Trophoblast cell (in vitro differentiated cells and primary cell): ENCODE measurements at places on chromosomes 7 and 10.

- no peak for DNase-seq
Observed at GRCh38 chr7:96995406-96996110, 9.8 kb upstream of the DLX6 start.

GRCh38 chr7:46663025-46663424, 742.0 kb upstream of the IGFBP3 start:
- no peak for DNase-seq

DNA sequence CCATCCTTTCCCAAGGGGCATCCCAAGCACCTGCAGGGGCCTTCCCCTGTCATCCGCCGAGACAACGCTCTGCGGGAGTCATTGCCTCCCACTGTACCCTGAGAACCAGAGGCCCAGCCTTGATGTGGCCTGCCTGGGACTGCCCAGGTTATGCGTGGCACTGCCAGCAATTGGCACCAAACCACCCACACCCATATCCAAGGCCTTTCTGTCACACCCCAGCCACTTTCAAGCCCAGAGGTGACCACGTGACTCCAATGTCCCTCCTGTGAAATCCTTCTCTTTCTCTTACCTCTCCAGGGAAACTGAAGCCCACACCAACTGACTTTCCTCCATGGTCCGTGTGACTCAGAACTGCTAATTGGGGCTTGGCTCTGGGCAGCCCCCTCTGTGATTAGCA, 123.9 kb downstream of the C10orf105 start:
- no peak for DNase-seq

DNA sequence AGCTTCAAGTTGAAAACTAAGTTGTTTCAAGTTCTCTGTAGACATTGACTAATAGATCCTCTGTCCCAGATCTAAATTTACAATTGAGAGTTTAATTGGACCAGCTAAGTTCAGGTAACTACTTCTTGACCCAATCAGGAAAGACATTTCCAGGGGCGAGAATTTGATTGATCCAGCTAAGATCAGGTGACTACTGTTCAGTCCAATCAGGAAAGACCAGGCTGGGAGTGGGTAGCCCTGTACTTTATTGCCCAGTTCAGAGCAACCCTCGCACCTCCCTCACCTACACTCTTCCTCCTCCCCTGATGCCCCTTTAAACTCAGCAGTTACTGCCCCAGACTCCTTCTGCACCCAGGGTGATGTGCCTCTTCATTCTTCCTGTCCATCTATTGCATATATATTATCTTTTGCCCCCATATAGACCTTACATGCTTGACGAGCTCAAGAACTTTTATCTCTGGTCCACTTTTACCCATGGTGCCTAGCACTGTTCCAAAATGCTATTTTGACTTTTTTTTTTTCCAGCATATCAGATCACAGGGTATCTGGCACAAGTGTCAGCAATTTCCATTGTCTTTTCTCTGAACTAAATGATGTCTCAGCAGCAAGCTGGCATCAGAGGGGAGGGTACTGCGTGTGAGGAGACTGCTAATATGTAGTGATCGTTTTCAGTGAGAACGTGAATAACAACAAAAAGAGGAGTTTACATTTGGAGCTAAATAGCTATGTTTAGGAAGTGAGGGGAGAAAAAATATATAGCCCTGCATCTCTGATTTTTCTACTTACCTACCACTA, 169.4 kb downstream of the KIAA1217 start:
- DNase-seq: no peak

- no peak for DNase-seq
Observed at GRCh38 chr7:80622541-80622940, 15.9 kb upstream of the CD36 start.
